Esophagus squamous epithelium (tissue), 5 donors: ENCODE measurements at places on chromosomes 7 and 10.

DNA sequence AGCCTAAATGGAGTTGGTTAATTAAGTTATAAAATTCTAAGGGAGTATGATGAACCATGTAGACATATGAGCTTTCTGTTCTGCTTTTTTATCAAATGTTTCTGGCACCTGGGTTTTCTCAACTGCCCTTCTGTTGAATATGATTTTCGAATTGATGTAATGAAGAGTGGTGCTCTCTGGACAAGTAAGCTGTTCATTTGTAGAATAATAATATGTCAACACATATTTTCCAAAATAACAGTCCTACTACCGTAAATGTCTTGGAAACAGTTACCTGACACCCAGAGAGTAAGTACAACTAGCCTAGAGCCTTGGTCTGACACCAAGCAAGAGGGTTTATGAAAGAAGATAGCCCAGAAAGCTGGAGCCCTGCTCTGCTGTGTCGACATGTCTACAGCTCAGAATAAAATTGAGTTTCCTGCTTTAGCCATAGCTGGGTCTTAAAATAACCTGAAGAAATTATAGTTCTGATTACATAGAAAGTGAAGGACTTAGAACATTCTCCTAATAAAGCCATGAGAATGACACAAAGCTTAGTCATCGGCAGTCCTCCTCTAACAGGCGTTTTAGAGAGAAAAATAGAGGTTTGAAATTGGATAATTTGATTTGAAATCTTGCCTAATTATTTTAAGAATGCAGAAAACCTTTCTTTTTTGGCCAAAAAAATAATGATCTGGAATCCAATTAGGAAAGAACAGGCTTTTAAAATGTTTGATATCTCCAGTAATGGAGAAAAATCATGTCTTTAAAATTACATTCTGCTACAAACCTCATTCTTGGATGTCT is 25.1 kb downstream of the HDAC9 start:
- no peak for DNase-seq

GRCh38 chr10:27611744-27612550 is 107.8 kb downstream of the RAB18 start:
- DNase-seq, result no peak

- no peak for DNase-seq
Observed at GRCh38 chr10:85655411-85655810, 711.2 kb downstream of the GRID1 start.

DNA sequence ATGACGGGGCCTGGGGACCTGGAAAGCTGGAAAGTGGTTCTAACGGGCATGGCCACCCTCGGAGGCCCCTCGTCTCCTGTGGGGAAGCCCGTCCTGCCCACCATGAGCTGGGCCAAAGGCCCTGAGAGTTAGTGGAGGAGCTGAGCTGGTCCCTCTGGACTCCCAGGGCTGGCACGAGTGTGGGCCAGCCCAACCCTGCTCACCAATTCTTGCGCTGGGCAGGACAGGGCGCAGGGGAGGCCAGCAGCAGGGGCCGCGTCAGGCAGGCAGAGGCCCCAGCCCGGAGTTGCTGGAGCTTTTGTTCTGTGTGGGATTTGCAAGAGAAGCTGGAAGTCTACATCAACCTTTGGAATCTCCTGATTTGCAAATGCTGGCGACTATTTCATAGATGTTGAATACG is 29.8 kb downstream of the UNCX start:
- DNase-seq, result no peak

GRCh38 chr7:140885735-140886334 is 38.9 kb downstream of the BRAF start:
- DNase-seq, result no peak

GRCh38 chr10:88342733-88343310 is 240.3 kb downstream of the RNLS start:
- DNase-seq, result no peak

- DNase-seq, result no peak
Observed at GRCh38 chr10:12534824-12535223, 185.5 kb downstream of the CAMK1D start.

- no peak for DNase-seq
Observed at GRCh38 chr7:155054761-155055160, 15.4 kb upstream of the HTR5A start.

- DNase-seq, result no peak
Observed at GRCh38 chr10:93074597-93075368, 1.1 kb downstream of the CYP26A1 start.

GRCh38 chr10:52571018-52571417 is 201.6 kb downstream of the MBL2 start:
- no peak for DNase-seq

DNA sequence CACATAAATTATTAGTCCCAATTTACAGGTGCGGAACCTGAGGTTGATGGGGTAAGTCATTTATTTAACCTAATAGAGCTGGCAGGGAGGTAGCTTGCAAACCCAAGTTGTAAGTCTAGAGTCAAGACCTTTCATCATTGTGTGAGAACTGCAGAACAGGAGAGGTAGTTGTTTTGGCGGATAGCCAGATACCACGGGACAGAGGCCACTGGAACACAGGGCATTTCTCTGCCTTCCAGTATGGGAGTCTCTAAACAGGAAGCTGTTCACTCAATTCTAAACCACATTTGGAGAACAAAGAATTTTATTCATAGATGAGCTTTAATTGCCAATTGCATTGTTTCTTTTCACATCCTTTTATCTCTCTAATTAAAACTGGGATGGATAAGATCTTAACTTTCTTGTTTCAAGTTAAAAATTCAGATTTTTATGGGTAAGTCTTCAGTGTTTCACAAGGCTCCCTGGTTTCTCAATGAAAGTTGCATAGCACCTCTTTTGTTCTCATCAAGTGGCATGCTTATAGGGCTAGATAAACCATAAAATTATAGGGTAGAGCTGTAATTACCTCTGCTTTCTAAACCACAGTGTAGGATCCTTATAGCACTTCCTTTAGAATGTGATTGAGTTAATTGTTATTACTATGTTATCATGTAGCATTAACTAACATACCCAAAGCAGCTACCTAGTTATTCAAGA is 489.0 kb downstream of the GATA3 start:
- DNase-seq, result no peak

DNA sequence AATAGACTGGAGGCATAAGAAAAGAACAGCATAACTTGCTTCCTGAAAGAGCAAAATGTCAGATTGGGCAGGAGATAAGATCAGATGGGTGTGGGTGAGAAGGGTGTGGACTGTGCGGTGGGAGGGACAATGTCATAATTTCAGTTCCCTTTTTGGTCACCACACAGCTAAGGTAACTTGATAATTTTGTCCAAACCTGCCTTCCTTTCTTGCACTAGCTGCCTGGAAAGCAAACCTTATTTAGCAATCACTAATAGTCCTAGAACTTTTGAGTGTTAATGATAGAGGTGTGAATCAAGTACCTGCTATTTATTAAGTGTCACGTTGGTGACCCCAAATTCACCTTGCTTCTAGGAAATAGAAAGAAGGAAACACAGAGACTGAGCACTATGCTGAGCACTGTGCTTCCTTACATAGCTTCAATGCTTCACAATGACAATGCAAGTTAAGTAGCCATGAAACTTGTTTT is 72.4 kb upstream of the SP4 start:
- DNase-seq, result no peak

DNA sequence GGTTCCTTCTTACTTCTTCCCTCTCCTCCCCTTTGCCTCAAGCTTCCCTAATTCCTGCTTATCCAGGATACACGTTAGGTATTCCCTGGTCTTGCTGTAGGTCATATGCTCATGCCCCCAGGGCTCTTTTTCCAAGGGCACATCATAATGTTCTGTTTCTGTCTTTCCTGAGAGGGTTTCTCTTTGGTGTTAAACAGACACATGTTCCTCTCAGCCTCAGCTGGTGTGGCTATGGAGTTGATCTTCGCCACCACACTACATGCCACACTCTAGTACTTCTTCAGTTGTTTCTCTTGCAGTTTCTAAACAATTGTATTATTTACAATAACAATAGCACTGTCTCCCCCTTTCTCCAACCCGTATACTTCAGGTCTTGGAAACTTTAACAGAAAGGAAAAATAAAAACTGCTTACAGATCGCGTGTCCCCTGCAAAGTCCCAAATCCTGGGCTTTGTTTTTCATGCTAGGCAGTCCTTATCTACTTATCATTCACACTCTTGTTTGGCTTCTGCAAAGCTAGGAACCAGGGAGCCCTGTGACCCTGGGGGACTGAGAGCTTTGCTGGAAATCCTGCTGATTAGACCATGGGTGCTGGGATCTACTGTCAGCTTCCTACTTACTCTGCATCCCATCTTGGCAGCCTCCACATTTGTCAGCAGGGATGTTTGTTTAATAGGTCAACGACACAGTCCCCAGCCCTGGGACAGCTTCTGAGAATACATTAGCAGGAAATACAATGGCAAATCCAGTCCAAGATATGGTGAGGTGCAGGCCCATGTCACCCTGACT is 193.9 kb upstream of the BMPER start:
- DNase-seq, result no peak

DNA sequence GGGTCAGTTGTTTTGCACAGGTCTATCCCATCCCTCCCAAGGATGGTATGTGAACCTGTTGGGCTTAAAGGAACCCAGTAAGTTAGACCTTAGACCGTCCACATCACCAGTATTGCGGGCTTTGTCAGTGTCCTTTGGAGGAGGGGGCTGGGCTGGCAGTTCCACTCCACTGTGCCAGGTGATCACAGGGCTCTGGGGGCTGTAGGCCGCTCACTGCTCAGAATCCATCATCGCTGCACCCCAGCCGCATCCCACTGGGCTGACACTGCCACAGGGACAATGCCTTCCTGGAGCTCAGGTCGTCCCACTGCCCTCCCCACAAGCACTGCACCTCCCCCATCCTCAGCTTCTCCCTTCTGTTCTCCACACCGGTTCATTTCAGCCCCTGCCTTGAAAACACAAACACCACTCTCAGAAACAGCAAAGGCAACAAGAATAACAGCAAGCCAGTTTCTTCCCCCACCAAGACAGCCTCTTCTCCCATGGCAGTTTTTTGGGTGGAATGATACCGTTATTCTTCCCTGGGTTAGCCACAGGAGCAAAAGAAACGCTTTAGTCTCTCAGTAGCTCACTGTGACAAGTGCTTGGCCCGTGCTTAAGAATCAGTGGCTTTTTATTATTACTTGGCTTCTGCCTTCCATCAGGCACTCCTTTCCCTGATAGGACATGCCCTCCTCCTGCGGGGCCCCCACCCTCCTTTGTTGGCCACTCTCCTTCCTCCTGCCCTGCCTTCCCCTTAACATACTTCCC is 111.2 kb downstream of the GRK5 start:
- DNase-seq, result no peak

DNA sequence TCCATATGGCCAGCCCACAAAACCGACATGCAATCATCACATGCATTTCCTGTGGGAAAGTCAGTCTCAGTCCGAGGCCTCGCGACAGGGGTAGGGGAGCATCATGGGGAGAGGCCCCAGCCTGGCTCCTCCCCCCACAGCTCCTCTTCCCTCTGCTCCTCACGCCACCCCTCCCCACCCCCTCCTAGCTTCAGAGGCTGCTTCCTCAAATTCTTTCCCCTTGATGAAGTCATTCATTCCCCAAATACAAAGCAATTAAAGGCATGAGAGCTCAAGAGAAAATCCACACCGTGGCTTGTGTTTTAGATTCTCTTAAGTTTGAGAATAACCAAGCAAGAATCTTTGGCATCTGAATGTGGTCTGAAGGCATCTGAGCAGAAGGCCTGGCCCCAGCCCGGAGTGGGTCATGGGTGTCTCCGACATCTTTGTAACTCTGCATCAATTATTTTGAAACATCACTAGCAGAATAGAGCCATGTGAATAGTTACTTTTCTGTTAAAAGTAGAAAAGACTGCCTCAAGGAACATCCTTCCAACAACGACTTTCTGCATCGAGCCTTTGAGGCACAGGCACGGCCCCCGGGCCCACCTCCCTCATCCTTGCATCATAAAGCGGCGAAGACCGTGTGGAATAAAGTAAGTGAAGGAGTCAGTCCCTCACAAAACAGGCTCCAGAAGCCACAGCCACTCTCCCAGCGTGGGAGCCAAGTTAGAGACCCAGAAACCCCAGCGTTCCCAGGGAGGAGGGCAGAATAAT is 90.9 kb downstream of the DIP2C start:
- no peak for DNase-seq

DNA sequence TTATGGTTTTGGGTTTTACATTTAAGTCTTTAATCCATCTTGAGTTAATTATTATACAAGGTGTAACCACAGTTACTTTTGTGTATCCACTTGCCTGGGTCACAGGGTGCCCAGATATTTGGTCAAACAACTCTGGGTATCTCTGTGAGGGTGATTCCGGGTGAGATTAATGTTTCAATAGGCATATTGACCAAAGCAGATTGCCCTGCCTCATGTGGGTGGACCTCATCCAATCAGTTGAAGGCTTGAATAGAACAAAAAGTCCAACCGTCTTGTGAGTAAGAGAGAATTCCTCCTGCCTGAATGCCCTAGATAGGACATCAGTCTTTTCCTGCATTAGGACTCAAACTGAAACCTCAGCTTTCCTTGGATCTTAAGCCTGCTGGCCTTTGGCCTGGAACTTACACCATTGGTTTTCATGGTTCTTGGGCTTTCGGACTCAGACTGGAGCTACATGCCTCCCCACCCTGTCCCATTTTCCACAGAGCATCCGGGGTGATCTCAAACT is 68.9 kb upstream of the ST8SIA6 start:
- no peak for DNase-seq

DNA sequence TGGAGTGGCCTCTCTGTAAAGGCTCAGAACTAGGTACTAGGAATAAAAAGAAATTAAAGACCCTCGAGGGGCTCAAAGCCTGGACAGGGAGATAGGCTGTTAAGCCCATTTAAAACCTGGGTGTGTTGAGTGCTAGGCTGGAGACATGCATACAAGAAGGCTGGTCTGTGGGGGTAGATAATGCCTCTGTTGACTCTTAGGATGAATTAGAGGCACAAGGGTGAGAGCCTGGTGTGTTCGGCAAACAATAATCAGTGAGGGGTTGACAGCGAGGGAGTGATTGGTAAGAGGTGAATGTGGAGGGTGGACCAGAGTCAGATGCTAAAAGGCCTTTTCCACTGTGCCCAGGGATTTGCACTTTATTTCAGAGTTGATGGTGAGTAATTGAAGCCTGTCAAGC is 12.7 kb downstream of the GSTO2 start:
- DNase-seq, result no peak

GRCh38 chr7:135459951-135460567 is 49.8 kb downstream of the CNOT4 start:
- no peak for DNase-seq

DNA sequence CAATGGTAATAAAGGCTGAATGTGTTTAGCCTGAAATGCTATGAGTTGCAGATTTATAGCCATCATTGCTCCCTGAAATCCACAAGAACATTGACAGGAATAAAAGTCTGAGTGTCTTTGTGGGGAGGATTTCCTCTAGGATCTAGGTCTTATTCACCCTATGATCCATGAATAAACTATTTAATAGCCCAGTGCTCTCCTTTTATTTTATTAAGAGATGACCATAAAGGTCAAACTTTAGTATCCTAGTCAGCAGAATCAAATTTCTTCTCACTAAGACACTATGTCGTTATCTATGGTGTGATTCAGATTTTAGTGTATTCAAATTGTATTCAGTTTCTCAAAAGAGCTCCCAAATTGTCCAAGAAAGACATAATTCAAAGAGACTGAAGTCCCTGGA is 67.8 kb upstream of the AKR1E2 start:
- DNase-seq, result no peak

DNA sequence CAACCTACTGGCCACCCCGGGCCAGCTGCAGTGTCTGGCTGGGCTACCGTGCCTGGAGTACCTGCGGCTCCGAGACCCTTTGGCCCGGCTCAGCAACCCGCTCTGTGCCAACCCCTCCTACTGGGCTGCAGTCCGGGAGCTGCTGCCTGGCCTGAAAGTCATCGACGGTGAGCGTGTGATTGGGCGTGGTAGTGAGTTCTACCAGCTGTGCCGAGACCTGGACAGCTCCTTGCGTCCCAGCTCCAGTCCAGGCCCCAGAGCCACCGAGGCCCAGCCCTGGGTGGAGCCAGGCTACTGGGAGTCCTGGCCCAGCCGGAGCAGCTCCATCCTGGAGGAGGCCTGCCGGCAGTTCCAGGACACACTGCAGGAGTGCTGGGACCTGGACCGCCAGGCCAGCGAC is 4.2 kb downstream of the RARRES2 start:
- no peak for DNase-seq
